NCI-H460 (cell line): ENCODE measurements at places on chromosomes 12 and 14. TPM values are rescaled to one million over a fixed set of nuclear protein-coding genes. Genes with fewer than 3 reads are reported as not detected.

Gene LAG3
- total RNA-seq, result 0.25 TPM in 1 of 2 replicates, not detected in the other

DNA sequence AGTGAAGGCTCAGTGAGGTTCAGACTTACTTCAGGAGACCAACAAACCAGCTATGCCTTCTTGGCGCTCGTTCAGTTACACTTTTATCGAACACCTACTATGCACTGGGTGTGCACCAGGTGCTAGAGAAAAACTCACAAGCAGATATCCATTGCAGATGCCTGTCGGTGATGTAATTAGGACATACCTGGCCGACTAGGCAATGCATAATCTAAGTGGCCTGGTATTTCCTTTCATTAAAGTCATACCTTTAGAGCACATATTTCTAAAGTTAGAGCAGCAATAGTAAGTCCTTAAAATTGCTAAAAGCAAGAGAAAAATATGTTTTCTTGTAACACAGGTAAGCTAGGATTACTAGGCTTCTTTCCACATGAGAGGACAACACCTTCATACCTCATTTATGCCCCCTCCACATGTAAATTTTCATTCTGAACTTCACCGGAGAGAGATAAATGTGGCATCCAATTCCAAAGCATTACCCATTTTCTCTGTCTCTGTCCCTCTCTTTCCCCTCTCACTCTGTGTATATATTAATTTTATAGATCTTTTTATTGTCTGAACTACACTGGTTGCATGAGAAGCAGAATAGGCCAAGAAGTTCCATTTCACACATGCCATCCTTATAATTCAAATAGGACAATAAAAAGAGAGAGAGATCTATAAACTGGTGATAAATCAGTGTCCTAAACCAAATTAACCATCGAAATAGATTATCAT is 242.2 kb downstream of the SPTSSA start:
- no peak for DNase-seq

DNA sequence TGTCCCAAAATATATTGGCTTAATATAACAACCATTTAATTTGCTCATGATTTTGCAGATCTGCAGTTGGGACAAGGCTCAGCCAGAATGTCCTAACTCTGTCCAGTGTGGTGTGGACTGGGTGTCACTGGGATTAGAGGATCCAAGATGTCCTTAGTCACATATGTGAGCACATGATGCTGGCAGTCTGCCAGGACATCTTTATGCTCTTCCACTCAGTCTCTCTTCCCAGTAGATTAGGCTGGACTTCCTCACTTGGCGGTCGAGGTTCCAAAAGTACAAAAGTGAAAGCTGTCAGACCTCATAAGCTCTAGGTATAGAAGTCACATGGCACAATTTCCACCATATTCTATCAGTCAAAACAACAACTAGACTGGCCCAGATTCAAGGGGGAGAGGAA is 167.9 kb upstream of the NTF3 start:
- DNase-seq, result no peak

DNA sequence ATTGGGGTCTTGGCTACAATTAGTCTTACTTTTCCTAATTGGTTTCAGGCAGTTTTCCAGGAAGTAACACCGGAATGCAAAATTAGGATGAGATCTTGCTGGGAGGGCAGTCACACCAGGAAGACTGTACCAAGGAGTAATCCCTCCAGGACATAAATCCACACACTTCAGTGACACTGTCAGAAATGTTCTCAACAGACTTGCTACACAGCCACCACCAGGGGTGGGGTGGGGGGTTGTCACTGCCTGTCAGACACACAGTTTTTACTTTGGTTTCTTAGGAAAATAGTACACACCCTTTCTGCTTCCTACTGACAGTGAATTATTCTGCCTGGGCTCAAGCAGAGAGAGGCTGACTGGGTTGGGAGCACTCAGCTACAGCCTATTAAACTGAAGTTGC is 102.9 kb upstream of the CCDC196 start:
- no peak for DNase-seq
